T-helper 9 cell (primary cell): ENCODE measurements at places on chromosomes 1 and 21.

DNA sequence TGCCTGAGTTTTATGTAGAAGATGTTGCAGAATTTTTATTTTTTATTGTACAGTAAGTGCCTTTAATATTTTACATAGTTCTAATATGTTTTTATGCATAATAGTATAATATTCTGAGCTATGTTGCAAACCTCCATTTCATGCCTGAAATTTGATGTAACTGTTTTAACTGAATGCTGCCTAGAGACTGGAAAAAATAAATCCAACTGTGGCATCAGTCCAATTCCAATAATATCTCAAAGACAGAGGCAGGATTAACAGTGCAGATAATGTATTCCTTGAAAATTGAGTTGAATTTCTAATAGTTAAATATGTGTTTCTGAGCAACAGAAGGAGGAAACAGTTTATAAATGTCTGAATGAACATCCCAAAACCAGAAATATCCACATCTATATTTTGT lies 61.1 kb upstream of the KIF1B start:
- DNase-seq = no peak

- peak; percentile 95 for DNase-seq
These were observed at the start of gene RERE for GRCh38 chr1:8817412-8818324. TSS of gene RERE (minus strand) at chr1:8817640.

DNA sequence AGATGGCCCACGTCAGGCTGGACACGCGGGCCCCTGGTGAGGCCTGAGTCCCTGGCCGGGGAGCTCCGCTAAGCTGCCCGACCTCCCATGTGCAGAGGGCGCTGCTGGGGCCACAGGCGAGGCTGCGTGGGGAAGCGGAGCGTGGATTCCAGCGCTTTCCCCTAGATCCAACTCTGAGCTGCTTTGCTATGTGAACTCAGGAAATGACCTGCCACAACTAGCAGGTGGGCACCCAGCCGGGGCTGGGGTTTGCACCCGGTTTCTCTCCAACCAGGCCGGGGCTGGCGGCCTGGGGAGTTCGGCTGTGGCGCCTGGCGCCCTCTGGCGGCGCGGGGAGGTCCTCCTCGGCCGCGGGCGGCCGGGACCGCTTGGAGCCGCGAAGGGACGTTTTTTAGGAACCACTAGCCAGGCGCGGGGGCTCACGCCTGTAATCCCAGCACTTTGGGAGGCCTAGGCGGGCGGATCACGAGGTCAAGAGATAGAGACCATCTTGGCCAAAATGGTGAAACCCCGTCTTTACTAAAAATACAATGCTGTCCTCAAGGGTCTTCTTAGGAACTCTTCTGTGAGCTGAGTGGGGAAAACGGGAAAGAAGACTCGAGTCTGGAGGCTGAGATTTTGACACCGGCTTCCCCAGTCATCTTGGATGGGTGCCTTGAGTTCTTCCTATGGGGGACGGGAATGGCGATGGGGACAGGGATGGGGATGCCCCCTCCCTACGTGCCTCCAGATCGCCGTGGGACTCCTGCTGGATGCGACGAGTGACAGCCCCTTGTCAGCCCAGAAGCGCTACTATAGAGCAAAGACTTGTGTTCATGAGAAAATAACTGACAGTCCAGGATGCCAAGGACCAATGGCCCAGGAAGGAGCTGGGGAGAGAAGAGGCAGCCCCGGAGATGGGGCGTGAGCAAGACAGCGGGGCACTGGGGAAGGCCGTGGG lies 12.6 kb downstream of the PYCR2 start:
- DNase-seq = peak; percentile 71

DNA sequence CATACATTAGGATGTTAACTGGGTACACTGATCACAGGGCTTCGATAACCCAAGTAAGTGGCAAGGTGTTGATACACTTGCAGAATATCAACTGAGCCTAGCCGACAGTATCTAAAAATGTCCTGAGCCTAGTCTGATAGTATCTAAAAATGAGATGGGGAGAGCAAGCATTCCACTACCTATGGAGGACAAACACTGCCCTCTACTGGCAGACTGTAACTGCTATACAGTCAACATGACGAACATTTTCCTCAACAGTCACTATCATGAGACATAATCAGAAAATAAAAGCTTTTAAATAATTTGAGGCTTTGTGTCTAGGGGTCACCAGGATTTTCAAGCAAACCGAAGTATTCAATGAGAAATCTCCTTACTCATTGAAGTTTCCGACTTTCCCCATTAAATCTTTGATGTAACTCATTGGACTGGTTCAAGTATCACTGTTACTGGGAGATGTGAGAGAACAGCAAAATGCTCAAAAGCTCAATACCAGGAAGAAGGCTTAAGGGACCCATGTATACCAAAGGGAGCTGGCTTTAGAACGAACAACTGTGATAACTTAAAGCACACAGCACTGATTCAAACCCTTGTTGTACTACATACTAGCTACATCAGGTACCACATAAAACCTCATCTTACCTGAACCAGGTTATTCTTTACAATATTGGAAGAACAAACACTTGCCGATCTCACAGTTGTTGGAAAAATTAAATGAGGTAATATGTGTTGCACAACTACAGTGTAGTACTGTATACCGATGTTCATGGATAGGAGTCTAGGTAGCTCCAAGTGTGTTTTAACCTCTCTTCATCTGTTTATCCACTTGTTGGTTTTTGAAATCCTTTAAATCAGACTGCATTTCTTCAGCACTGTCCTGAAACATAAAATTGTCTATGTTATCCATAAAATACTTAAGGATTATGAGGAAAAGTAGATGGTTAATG lies 31.1 kb upstream of the SLC45A3 start:
- DNase-seq = peak; percentile 42

DNA sequence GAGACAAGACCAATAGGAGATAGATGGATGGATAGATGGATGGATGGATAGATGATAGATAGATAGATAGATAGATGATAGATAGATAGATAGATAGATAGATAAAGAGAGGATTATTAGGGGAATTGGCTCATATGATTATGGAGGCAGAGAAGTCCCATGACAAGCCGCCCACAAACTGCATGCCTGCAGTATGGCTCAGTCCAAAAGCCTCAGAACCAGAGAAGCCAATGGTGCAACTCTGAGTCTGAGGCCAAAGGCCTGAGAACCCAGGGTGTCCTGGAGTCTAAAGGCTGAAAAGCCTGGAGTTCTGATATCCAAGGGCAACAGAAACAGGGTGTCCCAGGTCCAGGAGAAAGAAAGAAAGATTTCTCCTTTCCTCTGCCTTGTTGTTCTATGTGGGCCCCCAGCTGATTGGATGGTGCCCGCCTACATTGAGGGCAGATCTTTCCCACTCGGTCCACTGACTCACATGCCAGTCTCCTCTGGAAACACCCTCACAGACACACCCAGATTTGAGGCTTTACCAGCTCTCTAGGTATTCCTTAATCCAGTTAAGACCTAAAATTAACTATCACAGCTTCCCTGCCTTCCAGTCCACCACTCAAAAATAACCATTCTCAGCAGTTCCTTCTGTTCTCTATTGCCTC lies 39.6 kb upstream of the IRF2BP2 start:
- DNase-seq = no peak

- DNase-seq = no peak
These were observed 6.8 kb upstream of the KPNA6 start for GRCh38 chr1:32100807-32101708.

GRCh38 chr21:26935977-26936376 lies 30.9 kb downstream of the ADAMTS5 start:
- no peak for DNase-seq

DNA sequence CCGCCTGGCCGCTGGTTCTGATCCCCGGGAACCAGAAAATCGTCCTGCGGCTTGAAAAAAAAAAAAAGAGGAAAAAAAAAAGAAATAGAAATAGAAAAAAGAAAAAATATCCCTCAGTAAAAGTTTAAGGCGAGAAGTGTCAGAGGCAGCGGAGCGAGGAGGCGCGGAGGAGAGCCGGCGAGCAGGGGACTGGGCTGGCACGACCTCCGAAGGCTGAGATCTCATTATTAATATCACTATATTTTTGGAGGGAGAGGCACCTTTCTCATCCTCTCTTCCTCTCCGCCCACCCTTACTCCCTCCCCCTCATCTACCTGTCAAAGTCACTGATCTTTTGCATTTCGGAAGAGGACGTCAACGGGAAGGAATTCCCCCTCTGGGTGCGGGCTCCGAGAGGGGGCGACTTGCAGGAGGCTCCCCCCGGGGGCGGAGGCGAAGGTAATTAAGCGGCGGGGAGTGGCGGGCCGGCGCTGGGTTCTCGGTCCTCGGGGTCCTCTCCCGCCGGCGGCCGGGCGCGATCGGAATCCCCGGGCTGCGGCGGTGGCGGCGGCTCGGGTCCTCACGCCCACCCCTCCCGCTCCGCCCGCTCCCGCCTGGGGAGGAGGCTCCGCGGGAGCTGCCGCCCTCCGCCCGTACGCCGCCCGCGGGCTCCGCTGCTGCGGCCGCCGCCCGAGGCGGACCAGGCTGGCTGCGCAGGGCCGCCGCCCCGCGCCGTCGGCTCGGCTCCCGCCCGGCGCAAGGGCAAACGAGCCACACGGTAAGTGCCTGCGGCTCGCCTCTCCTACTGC lies at the start of gene NTNG1:
NTNG1 (plus strand) TSS at position 337 of the 788 bp plus-strand sequence.
- DNase-seq = no peak

DNA sequence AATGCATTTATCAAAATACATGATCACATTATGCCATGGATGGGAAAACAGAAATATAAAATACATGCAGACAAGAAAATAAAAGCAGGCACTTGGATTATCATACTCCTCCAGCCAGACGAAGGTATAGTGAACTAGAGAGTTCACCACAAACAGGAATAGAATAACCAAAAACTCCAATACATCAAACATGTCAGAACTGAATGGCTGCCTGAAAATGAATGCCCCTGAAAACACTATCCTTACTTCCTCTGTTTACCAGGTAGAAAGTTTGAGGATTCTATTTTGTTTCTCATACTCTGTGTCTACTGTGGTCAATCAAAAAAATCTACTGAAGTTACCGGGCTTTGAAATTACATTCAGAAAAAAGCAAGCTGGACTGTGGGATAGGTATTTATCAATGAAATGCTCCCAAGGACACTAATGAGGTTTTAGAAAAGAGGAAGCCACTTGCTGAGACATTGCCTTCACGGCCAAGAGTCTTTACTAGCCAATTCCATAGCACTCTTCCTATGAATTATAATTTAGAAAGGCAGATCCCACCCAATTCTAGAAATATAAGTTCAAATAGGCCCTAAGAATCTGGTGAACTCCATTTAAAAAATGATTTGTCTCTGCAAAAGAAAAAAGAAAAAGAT lies 197.7 kb downstream of the SMYD3 start:
- DNase-seq = no peak

DNA sequence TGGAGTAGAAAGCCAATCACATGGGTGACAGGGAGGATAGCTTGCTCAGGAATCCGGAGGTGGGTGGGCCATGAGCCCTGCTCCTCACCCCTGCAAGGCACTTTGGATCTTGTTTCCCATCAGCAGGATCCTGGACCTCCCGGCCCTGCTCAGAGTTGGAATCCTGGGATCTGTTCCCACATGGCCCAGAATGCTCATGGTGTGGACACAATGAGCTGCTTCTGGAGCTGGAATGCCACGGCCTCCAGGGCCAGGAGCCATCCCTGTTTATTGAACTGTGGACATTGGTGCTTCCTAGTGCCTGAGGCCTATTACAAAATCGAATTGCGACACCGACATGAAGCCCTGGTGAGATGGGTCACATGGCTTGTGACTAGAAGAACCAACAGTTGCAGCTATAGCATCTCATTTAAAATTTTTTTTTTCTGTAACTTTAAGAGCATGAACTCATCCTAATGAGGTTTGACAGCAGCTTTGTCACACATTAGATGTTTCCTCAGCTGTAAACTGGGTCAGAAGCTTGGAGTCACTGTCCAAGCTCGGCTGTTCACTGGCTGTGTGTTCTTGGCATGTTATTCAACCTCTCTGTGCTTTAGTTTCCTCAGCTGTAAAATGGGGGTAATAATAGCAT lies 40.4 kb upstream of the GOLT1A start:
- no peak for DNase-seq

DNA sequence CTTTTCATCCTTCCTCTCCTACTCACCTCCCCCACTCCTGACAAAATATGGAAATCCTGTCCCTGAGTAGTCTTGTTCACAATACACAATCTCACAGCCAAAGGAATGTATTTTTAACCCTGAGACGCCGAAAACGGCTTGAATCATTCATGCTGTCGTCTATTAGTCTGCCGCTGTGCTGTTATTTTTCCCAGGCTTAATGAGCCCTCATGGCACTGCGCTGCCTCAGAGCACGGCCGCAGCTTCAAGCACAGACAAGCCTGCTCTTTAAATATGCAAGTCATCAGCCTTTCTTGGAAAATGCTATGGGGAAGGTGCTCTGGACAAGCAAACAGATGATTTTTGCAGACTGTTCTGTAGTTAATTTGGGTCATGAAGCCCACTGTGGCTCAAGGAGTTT lies 302.7 kb downstream of the DISC1 start:
- DNase-seq = no peak

DNA sequence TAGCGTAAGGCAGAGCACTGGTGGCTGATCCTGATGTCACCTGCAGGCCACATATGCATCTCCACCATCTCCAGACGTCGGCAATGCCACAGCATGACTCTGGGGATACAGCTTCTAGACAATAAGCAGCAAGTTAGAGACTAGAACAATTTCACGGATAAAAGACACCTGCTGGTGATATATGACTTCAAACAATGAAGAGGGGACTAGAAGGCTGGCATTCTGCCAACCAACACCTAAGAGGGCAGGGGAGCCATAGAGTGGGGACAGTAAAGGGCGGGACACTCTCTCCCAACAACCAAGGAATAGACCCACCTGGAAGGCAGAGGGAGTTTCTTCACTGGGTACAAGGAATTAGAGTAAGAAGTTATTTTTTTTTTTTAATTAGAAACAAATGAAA lies 126.7 kb downstream of the SIM2 start:
- DNase-seq = no peak

DNA sequence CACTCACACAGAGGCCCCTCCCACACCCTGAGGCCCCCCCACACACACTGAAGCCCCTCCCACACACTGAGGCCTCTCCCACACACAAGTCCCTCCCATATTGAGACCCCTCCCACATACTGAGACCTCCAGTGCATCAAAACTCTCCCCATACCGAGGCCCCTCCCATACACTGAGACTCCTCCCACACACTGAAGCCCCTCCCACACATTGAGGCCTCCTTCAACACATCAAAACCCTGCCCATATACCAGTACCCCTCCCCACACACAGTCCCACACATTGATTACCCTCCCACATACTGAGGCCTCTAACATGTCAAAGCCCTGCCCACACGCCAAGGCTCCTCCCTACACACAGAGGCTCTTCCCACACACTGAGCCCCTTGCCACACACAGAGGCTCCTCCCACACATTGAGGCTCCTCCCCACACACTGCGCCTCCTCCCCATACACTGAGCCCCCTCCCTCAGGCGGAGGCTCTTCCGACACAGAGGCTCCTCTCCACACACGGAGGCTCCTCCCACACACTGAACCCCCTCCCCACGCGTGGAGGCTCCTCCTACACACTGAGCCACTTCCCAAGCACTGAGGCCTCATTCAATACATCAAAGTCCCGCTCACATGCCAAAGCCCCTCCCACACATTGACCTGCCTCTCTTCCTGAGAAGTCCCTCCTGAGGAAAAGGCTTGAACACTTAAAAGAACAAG lies 392.3 kb downstream of the CAMTA1 start:
- DNase-seq = no peak

GRCh38 chr1:6448749-6449631 lies 17.0 kb downstream of the TNFRSF25 start:
- DNase-seq = peak; percentile 43

GRCh38 chr1:241299347-241299746 lies 57.7 kb downstream of the RGS7 start:
- DNase-seq = no peak
